Ovary (tissue), 10 donors: ENCODE measurements at places on chromosomes 7 and 10.
A peak's percentile ranks its signal among the peaks of the same experiment; 100 is the strongest.

- H3K4me1 ChIP-seq = peaks cover 7% of the 10 kb centered on the region
- H3K36me3 ChIP-seq = no peaks in the 10 kb centered on the region
- no peak overlapping the region for H3K4me3 ChIP-seq
- H3K27me3 ChIP-seq = no peaks in the 10 kb centered on the region
- peak; percentile 72 for DNase-seq
These were observed 24.0 kb upstream of the EIF5AL1 start for GRCh38 chr10:79488336-79488735.

GRCh38 chr10:107859065-107859464 is 694.6 kb upstream of the SORCS1 start:
- no peaks in the 10 kb centered on the region for H3K27me3 ChIP-seq
- H3K4me3 ChIP-seq = no peak overlapping the region
- no peak overlapping the region for H3K27ac ChIP-seq
- no peaks in the 10 kb centered on the region for H3K36me3 ChIP-seq

- no peak for DNase-seq
- no peak overlapping the region for H3K4me3 ChIP-seq
- H3K27me3 ChIP-seq = no peaks in the 10 kb centered on the region
- H3K36me3 ChIP-seq = no peaks in the 10 kb centered on the region
- no peak overlapping the region for H3K27ac ChIP-seq
These were observed 50.7 kb downstream of the SYPL1 start for GRCh38 chr7:106061301-106061979.

GRCh38 chr10:106132956-106133355 is 1031.5 kb downstream of the SORCS1 start:
- H3K27ac ChIP-seq = no peak overlapping the region
- no peak overlapping the region for H3K4me3 ChIP-seq
- H3K4me1 ChIP-seq = no peaks in the 10 kb centered on the region
- no peaks in the 10 kb centered on the region for H3K27me3 ChIP-seq

DNA sequence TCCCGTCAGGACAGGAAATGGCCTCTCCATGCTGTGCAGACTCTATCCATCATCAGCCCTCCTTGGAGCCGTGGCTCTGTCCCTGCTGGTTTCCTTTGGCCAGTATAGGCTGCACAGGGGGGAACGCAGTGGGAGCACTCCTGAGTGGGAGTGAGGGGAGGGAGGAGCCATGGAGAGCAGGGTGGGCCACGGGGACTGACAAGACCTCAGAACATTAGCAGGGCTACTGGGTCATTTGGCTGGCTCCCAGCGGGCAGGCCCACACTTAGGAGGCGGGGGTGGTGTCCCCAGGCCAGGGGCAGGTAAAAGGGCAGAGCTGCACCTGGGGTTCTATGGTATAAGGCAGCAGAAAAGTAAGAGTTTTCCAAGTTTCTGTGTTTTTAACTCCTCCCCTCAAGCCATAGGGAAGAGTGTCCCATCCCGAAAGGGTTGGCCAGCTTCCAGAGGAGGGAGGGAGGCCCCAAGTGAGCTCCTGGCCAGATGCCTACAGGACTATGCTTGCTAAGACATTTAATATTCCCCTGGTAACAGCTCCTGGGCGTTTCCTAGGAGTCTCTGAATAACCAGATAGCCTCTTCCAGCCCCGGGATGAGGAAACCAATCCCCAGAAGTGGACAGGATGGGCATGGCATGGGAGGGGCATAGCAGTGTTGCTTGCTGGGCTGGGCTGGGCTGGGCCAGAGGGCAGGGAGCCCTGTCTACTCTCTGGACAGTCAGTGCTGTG is 5.5 kb upstream of the OPN4 start:
- no peak overlapping the region for H3K27ac ChIP-seq
- no peak overlapping the region for H3K4me3 ChIP-seq
- peaks cover 10% of the 10 kb centered on the region for H3K4me1 ChIP-seq
- H3K36me3 ChIP-seq = no peaks in the 10 kb centered on the region

- H3K27me3 ChIP-seq = no peaks in the 10 kb centered on the region
- no peaks in the 10 kb centered on the region for H3K36me3 ChIP-seq
- DNase-seq = no peak
- peaks cover 13% of the 10 kb centered on the region for H3K4me1 ChIP-seq
- H3K27ac ChIP-seq = no peak overlapping the region
- peak overlapping the region; percentile 31 for H3K4me3 ChIP-seq
These were observed 29.2 kb upstream of the AP5Z1 start for GRCh38 chr7:4745971-4746919.

DNA sequence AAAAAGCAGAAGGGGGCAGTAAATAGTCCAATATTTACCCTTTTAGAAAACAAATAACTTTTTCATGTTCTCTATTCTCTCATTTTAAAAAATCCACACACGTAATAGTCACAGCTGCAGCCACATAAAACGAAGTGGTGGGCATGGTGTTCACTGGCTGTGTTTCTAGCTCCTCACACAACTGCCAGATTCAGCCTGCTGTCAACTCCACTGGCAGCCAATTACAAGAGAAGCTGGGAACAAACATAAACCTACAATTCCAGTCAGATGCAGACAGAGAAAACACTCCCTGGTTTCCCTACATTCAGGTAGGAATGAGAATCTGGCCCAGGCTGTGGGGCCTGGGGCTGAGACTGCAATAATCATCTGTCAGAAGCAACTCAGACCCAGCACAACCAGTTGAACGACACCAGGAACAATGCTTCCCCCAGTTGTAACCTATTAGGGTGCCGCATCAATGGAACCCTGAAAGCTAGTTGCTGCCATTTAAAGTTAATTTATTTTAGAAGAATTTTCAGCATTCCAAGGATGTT is 29.1 kb downstream of the ERCC6 start:
- no peak for DNase-seq
- no peak overlapping the region for H3K27ac ChIP-seq
- no peak overlapping the region for H3K4me3 ChIP-seq
- H3K36me3 ChIP-seq = no peaks in the 10 kb centered on the region

- H3K27ac ChIP-seq = no peak overlapping the region
- no peaks in the 10 kb centered on the region for H3K4me1 ChIP-seq
- DNase-seq = no peak
- no peak overlapping the region for H3K4me3 ChIP-seq
- H3K36me3 ChIP-seq = no peaks in the 10 kb centered on the region
- H3K27me3 ChIP-seq = no peaks in the 10 kb centered on the region
These were observed 49.6 kb upstream of the RHEB start for GRCh38 chr7:151568956-151569940.
